Stimulated activated naive CD4-positive, alpha-beta T cell treated with Interleukin-2 at 50 U/mL for 16 hours (primary cell): ENCODE measurements at places on chromosomes 2 and 18.

DNA sequence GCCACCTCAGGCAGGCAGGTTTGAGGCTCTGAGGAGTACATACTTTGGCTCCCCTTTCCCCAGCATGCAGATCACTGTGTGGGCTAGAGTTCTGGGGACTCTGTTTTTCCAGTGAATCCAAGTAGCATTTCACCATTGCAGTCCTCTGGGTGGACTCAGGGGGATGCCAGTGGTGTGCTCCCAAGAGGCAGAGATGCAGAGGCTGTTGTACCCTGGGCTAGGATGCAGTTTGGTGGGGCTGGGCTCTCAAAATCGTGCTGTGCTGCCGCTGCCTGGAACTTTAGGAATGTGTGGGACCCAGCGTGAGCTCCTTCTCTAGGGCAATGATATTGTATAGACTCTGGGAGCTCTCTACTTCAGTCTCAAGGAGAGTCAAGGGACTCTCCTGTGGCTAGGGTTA lies 104.9 kb downstream of the MYO3B start:
- DNase-seq = no peak

DNA sequence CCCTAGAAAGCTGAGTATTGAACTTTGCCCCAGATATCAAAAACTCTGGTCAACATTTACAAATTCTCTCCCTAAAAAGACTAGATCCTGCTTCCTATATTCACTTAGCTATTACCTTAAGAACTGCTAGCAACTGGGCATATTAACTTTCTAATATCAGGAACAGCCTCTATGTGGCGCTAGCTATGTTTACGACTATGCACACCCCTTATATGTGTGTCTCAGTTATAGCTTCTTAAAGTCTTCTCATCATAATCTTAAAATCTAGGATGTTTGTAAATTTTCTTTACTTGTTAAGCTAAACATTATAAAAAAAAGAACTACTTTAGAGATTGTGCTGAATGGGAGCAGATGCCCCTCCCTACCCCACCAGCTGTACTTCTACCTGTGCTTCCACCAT lies 1.7 kb upstream of the STAMBP start:
- DNase-seq = no peak

DNA sequence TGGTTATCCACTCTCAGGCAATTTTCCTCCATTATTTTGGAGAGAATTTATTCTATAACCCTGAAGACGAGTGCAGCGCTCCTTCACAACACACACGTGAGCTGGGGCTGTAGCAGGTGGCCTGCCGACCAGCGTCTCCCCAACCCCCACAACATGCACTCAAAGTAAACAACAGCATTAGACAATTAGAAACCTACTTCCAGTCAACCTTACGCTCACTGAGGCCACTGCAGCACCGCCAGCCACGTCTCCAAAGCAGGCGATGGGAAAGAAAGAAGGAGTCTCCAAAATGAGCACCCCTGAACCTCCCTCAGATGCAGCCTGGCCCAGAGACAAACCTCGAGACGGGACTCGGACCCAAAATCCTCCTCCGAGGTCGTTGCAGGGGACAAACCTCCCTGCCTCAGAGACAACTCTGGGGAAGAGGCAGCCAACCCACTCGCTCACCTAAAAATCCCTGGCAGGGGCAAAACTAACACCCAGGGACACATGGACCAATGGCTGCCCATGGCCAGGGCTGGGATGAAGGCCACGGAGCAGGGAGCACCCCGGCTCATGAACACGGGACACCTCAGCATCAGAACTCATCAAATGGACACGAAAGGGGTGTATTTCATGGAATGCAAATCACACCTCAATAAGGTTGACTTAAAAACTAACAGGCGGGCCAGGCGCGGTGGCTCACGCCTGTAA lies 2.6 kb downstream of the SLC66A2 start:
- no peak for DNase-seq

DNA sequence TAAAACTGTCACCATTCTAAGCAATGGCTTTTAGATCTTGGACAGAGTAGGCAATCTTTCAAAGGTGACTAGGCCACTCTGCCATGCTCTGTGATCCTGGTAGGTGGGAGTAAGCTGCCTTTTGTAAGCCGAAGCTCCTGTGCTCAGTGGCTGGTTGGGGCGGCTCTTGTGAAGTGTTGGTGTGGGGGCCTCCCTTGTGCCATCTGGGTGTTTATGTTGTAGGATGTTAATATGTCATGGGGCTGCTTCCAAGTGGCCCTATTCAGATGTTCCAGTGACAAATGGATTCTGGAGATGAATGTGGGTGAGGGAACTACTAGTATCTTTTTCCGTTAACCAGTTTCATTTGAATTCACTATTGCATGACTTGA lies 116.8 kb upstream of the SPRED2 start:
- peak; percentile 6 for DNase-seq

- DNase-seq = no peak
These were observed 126.7 kb upstream of the TMEM200C start for GRCh38 chr18:6022074-6022444.

- DNase-seq = peak; percentile 4
These were observed 11.4 kb downstream of the OSGEPL1 start for GRCh38 chr2:189751080-189751658.

GRCh38 chr2:113200236-113200635 lies 26.5 kb downstream of the PSD4 start:
- DNase-seq = no peak

DNA sequence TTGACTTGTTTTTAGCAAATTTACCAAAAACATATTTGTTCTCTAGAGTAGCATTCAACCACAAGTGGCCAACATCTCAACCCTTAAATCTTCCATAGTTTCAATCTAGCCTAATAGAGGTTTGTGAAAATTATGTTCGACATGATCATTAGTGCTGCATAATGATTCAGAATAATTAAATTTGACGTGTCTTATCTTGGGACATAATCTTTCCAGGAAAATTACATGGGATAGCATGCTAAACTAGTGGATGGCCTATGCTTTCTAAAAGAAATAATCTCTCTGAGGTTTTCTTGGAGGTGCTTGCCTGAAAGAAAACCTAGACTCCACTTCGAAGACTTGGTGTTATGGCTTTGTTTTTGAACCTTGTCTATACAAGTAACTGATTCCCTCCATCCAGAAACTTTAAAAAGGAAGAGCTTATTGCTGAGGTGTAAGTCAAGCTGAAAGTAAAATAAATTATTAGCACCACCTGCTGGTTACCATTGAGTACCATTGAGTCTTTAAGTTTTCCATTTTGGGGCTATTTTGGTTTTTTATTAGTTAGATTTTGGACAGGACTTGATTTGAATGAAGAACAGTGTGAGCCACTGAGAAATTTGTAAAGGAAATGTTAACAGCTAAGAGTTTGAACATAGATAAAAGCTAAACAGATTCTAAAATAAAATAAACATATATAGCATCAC lies 32.7 kb downstream of the COX7A2L start:
- DNase-seq = no peak

DNA sequence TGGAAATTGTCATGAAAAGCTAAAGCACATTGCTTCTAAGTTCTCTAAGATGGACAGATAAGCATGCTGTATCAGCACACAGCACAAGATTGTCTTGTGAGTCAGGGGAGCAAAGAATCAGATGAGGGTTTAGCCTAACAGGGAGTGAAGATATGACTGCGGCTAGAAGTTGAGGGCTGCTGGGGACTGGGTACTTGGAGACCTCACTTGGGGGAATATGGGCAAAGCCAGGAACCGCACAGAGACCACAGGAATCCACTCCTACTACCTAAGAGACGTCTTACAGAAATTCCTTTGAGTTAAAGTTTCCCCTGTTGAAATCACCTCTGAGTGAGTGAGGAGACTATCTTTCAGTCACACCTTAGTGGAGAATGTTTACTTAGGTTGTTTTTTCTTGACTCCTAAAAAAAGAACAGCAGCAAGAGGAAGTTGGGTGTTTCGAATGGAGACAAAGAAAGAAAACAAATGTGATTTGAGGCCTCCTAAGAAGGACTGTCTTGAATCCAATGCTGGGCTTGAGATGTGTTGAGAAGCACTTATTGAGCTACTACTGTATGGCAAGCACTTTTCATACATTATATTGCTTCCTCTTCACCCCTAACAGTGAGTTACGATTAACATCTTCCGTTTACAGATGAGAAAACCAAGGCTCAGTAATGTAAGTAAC lies 100.7 kb downstream of the ANKRD44 start:
- peak; percentile 39 for DNase-seq

GRCh38 chr2:141109633-141110032 lies 1021.2 kb downstream of the LRP1B start:
- DNase-seq = no peak

DNA sequence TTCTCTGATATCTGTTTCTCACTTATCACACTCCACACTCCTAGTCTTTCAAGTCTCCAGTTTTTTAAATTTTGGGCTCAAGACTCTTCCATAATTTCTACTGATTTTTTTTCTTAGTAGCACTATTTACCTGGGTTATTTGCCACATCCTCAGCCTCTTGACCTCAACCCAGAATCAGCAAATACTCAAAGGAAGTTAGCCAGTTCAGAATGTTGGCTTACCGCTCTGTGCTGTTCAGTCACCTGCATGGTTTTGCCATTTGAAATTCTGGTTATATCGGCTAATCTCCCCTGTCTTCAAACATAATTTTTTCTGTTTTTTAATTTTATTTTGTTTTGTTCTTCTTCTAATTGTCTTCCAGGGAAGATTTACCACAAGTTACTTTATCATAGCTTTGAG lies 412.6 kb downstream of the PTH2R start:
- DNase-seq = no peak

DNA sequence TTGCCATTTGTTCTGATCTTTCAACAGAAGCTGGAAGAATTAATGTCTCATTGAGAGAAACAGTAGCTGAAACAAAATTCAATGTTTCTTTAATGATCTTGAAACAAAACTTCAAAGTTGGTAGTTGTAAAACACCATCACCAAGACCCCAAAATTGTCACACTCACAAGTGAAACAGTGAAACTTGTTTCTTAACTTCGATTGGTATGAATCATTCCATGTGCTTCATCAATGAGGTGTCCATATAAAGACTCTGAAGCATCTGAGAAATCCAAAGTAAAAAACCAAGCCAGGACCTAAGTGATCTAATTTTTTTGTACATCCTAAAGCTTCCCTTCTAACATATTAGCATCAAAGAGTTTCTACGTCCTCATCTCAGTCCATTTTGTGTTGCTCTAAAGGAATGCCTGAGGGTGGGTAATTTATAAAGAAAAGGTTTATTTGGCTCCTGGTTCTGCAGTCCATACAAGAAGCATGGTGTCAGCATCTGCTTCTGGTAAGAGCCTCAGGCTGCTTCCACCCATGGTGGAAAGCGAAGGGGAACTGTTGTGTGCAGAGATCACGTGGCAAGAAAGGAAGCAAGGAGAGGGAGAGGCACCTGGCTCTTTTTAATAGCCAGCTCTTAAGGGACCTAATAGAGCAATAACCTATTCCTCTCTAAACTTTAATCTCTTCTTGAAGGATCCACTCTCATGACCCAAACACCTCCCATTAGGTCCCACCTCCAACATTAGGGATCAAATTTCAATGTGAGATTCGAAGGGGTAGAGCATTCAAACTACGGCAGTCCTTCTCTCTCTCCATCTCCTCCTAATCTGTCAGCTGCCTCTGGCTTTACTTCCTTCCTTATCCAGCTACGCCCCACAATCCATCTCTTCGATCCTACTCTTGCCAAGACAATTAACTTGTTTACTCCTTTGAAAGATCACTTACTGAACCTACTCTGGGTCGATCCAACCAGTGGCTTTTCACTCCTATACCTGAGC lies 20.7 kb upstream of the TLK1 start:
- DNase-seq = no peak

- DNase-seq = no peak
These were observed 167.9 kb downstream of the TCF4 start for GRCh38 chr18:55419947-55420664.

- no peak for DNase-seq
These were observed 24.1 kb downstream of the TFPI start for GRCh38 chr2:187529977-187530721.

GRCh38 chr2:28429636-28430376 lies 37.1 kb downstream of the FOSL2 start:
- no peak for DNase-seq

DNA sequence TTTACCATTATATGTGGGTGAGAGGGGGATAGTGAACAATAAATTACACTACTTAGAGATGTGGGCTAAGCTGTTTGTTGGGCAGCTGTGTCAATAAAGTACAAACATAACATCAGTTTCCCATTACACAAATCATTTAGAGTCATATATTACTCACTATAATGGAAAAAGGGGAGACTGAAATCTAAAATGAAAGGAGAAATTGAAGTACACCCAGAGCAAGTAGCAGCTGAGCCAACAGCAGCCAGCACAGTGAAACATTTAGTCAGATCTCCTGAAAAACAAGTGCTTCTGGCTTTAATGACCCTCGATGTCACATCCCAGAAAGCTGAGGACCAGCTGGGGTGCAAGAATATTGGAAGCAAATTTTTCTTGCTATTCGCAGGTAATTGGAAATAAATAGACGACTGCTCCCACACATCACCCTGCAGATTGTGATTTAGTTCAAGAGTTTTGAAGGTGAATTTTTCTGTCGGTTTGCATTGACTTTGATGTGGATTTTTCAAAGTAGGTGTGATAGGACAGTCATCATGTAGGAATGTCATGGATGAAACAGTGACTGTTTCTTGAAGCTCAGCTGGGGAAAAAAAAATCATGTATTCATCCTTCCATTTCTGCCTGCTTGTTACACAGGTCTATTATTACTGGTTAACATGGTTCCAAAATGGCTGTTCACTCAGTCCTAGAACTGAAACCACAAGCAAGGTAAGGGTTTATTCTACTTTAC lies 1607.3 kb upstream of the CELF4 start:
- no peak for DNase-seq

DNA sequence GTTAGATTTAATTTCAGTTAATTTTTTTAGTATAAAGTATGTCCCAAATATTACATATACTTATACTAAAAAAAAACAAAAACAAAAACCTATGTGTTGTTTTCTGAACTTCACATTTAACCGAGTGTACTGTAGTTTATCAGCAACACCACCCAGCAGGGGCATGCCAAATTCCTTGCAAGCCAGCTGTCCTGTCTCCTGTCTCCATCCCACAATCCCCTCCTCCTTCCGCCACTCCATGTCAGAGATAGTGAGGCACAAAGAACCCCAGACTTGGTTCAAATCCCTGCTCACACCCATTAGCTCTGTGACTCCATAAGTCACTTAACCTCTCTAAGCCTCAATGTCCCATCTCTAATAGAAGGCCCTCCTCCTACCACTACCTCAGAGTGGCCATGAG lies 9.4 kb downstream of the CHST10 start:
- DNase-seq = no peak

DNA sequence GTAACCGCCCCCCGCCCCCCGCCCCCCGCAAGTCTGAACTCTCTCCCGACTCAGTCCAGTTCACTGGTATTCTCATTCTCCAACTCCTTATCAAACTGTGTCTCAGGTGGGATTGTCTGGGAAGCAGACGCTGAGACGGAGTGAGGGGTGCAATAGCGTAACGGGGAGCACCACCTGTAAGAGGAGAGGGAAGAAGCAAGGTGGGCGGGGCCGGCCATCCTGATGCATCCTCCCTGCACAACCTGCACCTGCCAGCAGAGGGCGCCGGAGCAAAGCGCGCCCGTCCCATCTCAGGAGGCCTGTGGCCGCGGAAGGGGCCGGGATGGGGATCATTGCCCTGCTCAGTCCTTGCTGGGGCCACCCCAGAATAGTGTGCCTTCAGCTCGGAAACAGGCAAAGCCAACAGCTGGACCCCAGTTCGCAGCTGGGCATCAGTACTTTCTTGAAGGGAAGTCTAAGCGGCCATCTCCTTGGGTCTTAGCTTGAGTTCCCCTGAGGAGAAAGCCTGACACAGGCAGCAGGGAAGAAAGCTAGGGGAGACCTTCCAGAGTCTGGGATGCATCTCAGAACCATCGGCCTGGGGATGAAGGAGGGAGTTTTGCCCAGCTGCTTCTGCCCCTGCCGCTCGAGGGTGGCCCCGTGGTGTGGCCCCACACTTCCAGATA lies 208.0 kb downstream of the TFCP2L1 start:
- DNase-seq = peak; percentile 35
